Activated CD4-positive, alpha-beta T cell treated with anti-CD3 and anti-CD28 coated beads for 36 hours (primary cell): ENCODE measurements at places on chromosomes 1 and 21. TPM values are rescaled to one million over a fixed set of nuclear protein-coding genes. Genes with fewer than 3 reads are reported as not detected.

The RIPPLY3 gene
- total RNA-seq = 0.16 TPM

The C4BPA gene
- not detected for total RNA-seq

The HSD3B1 gene
- total RNA-seq = not detected

GRCh38 chr1:33261344-33261743, 5.1 kb downstream of the ZNF362 start:
- no peak for DNase-seq
